ENCODE measurements at places on chromosomes 2 and 18.

DNA sequence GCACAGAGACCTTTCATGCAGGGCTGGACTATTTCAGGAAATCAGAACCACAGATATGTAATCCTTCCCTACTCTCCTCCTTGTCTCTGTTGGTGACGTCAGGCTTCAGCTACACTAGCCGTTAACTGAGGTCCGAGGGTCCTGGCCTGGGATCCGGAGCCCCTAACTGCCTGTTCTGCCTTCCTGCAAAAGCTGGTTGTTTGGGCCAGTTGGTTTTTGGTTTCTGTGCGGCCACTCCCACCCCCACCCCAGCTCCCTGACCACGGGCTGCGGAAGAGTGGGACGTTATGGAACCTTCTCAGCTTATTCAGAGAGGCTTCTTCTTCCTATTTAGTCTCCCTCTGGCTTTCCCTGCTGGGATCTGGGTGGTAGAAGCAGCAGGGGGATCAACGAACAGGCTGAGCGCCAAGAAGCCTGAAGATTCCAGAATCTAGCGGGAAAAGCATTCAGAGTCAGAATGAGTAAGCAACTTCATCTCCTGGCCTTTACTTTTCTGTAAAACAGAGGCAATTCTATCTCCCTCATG lies 49.3 kb upstream of the ROCK2 start:
- DNase-seq, result no peak

DNA sequence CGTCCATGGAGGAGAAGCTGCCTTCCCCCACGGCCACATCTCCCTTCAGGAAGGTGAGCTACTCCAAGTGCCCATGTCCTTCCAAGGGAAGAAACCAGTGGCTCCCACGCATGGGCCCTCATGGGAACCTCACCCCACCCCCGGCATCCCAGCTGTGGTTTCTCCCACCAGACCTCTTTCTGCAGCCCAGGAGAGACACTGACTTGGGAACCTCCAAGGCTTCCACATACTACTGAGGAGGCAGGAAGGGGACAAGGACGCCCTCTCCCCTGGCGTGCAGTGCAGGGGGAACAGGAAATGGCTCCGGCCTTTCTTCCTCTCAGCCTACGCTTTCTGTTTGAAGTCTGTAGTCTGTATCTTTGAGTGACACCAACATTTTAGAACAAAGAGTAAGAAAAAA lies 104.5 kb upstream of the EPC2 start:
- DNase-seq, result no peak

GRCh38 chr2:179403624-179404023 lies 139.0 kb upstream of the SESTD1 start:
- no peak for DNase-seq

DNA sequence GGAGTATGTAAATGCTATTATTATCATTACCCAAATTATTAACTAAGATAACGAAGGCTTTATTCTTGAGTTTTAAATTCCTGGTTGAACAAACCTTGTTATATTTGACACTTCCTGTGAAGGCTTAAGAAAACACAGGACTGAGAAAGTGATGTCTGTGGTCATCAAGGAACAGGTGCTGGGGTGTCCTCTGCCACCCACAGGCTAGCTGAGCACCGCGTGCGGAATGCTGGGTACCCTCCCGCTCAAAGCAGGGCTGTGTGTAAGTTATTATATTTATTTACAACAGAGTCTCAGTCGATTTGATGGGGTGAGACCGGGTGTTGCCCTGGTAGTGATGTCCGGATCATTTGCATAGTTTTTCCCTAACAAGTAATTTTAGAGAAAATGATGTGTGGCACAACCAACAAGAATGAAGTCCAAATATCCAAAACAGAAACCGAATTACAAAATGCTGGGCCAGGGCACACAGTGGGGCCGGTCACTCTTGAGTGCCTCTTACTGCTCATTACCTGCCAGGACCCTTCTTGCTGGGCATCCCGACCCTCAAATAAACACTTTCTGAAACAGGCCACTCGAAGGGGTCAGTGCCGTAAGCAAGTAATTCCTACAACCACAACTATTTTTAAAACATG lies 49.2 kb downstream of the TMEM18 start:
- DNase-seq, result no peak

- DNase-seq, result no peak
These were observed 52.6 kb downstream of the SH2D6 start for GRCh38 chr2:85470850-85471800.

DNA sequence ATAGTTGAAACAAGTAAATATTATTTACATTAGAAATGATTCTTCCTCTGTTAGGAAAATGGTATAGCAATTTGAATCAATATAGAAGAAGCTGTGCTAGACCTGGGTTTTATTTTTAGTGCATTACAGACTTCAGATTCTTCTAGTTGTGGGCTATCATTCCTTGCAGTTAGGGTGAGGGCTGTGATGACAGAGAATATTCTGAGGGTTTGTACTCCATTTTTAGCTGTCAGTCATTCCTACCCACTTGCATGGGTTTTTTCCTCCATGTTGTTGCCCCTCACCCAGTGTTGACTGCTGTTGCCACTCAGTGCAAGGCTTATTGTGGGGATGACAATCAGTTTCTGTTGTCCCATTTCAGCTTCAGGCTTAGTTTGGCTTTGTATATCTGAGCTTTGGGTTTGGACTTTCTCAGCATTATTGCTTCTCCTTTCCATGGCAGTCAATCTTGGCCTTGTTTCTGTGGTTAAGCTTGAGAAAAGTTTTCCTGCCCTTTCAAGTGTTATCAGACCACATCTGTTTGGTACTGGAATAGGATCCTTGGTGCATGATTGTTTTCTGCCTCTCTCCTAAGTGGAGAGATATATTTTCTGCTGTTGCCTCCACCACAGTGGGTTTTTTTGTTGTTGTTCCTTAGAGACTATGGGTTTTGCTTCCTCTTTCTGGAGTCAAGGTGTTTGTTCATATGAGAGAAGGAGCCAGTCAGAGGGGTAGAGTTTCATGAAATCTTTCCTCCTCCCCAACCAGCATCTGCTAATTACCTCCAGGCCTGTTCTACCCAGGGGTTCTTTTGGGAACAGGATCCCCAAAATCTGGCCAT lies 312.7 kb upstream of the CWC22 start:
- DNase-seq, result no peak

- no peak for DNase-seq
These were observed 162.2 kb downstream of the BCL11A start for GRCh38 chr2:60391230-60391629.

DNA sequence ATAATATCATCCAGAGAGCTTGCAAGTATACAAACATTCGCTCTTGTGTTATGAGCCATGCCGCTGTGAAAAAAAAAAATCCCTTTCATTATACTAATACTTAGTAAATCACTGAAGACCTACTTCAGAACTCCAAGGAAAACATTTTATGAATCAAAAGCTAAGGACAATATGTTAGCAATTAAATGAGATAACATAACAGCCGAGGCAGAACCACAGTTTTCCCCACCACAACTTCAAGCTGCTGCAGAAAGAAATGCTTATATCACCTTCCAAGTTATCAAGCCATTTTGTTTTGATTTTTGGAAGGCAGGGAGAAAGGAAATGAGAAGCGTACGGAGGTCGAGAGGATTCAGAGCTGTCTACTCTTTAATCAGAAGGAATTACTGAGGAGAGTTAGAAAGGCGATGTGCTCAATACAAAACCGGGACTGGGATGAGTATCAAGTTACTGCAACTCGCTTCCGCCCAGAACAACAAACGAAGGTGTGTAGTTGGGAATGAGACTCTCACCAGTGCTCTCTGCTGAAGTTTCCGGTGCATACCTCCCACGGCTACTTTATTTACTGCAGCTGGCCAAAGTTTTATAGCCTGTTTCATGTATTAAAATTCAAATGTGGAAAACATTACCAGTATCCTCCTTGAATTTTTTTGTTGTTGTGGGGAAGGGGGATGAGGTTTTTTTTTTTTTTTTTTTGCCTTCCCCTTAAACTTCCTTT lies 292.2 kb upstream of the CCDC68 start:
- no peak for DNase-seq

DNA sequence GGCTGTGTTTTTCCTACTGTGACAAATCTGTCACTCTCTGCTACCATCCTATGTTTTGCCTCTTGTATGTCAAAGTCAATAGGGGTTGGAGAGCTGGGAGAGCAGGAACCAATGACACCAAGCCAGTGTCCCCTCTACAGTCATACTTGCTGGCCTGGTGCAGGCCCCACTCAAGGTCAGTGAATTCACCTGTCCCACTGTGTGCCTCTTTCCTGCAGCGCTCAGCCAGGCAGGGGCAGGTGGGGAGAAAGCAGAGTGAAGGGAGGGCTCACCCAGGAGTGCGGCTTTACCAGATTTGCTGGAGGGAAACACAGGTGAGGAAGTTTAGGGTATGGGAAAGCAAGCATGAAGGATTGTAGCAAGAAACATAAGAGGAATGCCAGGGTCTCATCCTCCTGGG lies 114.5 kb downstream of the GYPC start:
- no peak for DNase-seq

- no peak for DNase-seq
These were observed 482.0 kb upstream of the DCC start for GRCh38 chr18:51857989-51858388.

DNA sequence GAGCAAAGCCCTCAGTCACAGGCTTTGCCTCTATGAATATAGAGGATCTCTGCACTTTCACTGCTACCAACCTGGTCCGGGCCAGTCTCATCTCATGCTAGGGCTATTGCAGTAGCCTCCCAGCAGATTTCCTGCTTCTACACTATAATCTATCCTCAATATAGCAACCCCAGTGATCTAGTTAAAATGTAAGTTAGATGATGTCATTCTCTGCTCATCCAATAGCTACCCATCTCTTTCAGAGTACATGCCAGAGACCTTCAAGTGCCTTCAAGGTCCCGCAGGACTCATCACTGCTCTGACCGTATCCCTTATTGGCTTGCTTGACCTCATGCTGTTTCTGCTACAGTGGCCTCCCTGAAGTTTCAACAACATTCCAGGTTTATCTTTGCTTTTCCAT lies 186.3 kb downstream of the LOXHD1 start:
- no peak for DNase-seq

DNA sequence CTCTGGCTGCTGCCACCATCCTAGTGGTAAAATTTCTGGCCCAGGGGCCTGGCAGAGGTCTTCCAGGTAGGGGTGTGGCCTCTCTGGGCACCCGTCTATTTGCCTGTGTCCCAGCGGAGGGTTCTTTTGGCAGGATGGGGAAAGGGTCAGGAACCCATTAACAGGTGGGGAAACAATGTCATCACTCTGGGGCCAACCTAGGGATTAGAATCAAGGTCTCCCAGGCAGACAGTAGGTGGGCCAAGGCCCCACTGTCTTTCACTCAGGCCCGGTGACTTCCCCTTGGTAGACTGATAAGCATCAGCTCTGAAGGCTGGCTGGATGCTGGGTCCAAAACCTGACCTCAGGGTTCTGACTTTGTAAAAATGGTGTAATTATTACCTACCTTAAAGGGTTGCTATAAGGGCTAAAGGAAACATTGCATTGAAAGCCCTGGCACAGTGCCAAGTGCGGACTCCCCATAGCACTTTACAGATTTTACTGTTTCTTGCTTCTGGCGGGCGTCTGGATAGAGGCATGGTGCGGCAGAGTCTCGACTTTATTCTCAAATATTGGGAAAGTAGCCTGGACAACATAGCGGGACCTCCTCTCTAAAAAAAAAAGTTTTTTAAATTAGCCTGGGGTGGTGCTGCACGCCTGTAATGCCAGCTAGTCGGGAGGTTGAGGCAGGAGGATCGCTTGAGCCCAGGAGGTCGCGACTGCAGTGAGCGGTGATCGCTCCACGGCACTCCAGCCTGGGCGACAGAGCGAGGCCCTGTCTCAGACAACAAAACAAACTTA lies 2.2 kb downstream of the LBX2 start:
- DNase-seq, result no peak

DNA sequence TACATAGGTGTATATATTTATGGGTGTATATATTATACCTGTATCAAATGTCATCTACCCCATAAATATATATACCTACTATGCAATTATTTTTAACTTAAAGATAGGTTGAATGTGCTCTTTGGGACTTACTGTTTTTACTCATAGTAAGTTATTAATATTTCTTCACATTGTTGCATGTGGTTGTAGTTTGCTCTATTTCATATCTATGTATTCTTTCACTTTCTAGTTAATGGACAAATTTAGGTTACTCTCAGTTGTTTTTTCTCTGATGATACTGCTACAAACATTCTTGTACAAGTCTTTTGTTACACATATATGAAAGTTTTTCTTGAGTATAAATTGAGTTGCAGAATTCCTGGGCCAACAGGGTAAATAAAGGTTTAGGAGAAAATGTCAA lies 601.8 kb upstream of the ID2 start:
- DNase-seq, result no peak

GRCh38 chr2:218849721-218850120 lies 9.9 kb upstream of the WNT6 start:
- no peak for DNase-seq

GRCh38 chr2:237901932-237902850 lies 42.8 kb downstream of the RAMP1 start:
- DNase-seq, result no peak

- DNase-seq, result peak; percentile 56
These were observed 24.1 kb upstream of the KANSL1L start for GRCh38 chr2:210195101-210195852.

DNA sequence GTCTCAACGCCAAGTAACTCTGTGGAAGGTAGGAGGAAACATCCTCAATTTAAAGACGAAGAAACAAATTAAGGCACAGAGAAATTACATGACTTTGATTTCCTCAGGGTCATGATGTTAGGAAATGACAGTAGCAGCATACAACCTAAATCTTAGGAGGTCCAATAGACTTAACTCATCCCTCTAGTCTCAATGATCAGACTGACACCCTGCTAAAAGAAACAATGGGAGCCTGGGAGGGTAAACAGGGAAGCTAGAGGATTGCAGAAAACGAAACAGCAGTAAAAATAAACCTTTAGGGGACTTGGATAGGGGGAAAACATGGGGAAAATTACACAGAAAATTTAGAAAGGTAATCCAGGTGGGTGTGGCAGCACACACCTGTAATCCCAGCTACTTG lies 56.0 kb downstream of the ROCK2 start:
- DNase-seq, result no peak

DNA sequence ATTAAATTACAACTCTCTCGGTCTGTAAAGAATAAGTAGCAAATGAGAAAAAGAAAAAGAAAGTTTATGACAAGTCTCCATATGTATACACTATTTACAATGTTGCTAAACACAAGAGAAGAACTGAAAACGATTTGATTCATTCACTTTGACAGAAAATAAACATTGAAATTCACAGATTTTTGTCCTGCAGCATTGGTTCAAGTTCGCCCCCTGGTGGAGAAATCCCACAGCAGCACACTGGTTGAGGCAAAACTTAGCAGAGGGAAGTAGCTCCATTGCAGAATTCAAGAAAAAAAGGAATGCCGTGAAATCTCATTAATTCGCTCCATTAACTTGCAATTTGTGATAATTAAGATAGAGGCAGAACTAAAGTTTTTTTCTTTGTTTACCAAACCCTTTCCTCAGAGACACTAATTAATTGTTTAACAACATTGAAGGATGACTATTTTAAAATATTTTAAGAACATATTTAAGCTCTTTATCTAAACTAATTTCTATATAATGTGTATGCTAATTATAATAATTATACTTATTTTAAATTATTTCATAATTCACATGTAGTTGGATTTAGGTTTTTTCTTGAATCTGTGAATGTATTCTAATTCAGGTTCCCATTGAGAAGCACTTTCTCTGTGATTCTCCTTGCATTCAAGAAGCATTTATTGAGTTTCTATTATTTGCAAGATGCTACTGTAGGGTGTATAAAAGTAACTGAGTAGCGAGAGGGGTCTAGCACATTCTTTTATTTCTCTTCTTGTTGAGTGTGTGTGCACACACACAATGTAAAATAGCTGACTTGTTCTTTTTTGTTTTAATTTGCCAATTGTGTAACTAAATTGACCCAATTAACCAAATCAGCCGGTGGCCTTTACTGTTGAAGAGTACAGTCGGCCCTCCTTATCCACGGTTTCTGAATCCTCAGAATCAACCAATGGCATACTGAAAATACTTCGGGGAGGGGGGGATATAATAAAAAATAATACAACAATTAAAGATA lies 74.1 kb downstream of the COL4A3 start:
- peak; percentile 34 for DNase-seq

Measured in NCI-H1436 (cell line).